ENCODE measurements at places on chromosomes 7 and 10. TPM values are rescaled to one million over a fixed set of nuclear protein-coding genes. Genes with fewer than 3 reads are reported as not detected.

Gene RBP3
- not detected for total RNA-seq

Gene SNX10
- 54.2 TPM for total RNA-seq

Gene CALHM1
- not detected for total RNA-seq

Gene PRSS1
- total RNA-seq, result not detected

Gene MMD2
- total RNA-seq, result not detected

Gene SPAM1
- total RNA-seq, result not detected

Gene BICC1
- 12.2 TPM for total RNA-seq

Gene ZNF853
- 0.86 TPM for total RNA-seq

Gene ACHE
- not detected for total RNA-seq

Gene INMT
- 0.06 TPM for total RNA-seq

Gene FZD8
- total RNA-seq, result 10.5 TPM

Gene SPDYE11
- total RNA-seq, result not detected

Gene GPR26
- 0.11 TPM for total RNA-seq

Gene CCDC3
- total RNA-seq, result 1.1 TPM

Gene SYCE1
- not detected for total RNA-seq

Gene TFPI2
- total RNA-seq, result 113 TPM

Gene AGBL3
- 3.3 TPM for total RNA-seq

Gene GPR158
- 4.6 TPM for total RNA-seq

Gene CPED1
- 1.6 TPM for total RNA-seq

Gene C10orf53
- not detected for total RNA-seq

Gene GDF10
- 0.23 TPM for total RNA-seq

Gene TECPR1
- total RNA-seq, result 5.2 TPM

Gene SPDYE2B
- not detected for total RNA-seq

Gene ADAP1
- 1.3 TPM for total RNA-seq

Gene NUTM2B
- not detected for total RNA-seq

Gene FFAR4
- not detected for total RNA-seq

Gene TMEM270
- 1.5 TPM for total RNA-seq

Gene GIMAP8
- not detected for total RNA-seq

Gene SLC13A4
- total RNA-seq, result not detected

Gene CYP26C1
- not detected for total RNA-seq

Gene SFMBT2
- 4.3 TPM for total RNA-seq

Gene FOXK1
- total RNA-seq, result 20.9 TPM

Gene ADAM8
- 2.9 TPM for total RNA-seq

Gene PAXIP1
- total RNA-seq, result 12.8 TPM

Gene UTF1
- not detected for total RNA-seq

Gene MYH16
- 0.51 TPM for total RNA-seq

Gene FAM237B
- total RNA-seq, result not detected

Gene ADGRA1
- total RNA-seq, result not detected

Gene CYP2C19
- not detected for total RNA-seq

Gene GIMAP7
- not detected for total RNA-seq

Gene SHTN1
- 4.0 TPM for total RNA-seq

Gene STOX1
- 0.80 TPM for total RNA-seq

Gene ZNF488
- 0.97 TPM for total RNA-seq

Gene PUS7
- total RNA-seq, result 65.1 TPM

Gene RAMP3
- total RNA-seq, result not detected

Gene SPDYE9
- total RNA-seq, result not detected

Gene HSPA12A
- 11.0 TPM for total RNA-seq

All from Daoy (cell line).